ENCODE measurements at places on chromosomes 4 and X.

- DNase-seq, result peak; percentile 87
Observed at GRCh38 chr4:6688879-6689505, 4.7 kb upstream of the S100P start.

GRCh38 chr4:53688186-53688790, 97.0 kb upstream of the LNX1 start:
- DNase-seq, result peak; percentile 15

GRCh38 chr4:48636911-48637310, 143.2 kb downstream of the FRYL start:
- DNase-seq, result no peak

DNA sequence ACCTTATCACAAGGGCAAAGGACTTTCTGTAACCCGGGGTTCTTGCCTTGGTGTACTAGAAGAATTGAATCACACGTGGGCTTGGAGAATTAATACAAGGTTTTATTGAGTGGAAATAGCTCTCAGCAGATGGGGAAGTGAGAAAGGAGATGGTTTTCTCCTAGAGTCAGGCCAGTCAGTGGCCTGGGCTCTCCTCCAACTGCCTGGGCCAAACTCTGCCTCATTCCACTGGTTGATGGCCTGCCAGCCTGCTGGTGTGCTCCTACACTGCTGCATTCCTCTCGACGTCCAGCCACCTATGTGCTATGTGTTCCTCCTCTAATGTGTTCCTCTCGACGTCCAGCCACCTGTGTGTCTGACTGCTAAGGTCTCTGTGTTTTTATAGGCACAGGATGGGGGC, 35.3 kb upstream of the SPIN2A start:
- no peak for DNase-seq

DNA sequence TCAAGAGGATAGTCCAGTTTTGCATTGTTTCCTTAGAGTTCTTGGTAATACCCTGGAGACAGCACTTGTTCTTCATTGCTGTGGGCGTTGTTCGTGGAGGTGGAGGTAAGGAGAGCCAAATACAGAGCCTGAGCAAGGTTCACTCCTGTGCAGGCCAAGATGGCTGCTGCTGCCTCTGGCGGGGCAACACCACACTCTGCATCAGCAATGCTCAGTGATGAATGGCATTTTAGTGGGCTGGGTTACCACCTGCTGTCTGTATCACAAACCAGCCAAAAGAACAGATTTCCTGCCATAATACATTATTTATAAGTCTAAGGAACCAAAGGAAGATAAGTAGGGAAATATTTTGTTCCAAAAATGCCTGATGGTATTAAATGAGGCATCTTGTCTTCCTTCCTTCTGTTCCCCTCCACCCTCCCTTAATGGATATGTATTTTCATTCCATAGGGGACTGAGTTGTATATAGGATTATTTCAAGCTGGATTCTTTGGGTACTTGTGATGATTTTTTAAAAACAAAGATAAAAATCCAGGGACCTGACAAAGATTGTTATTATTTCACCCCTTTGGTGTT, 61.6 kb upstream of the LIMCH1 start:
- DNase-seq, result no peak

DNA sequence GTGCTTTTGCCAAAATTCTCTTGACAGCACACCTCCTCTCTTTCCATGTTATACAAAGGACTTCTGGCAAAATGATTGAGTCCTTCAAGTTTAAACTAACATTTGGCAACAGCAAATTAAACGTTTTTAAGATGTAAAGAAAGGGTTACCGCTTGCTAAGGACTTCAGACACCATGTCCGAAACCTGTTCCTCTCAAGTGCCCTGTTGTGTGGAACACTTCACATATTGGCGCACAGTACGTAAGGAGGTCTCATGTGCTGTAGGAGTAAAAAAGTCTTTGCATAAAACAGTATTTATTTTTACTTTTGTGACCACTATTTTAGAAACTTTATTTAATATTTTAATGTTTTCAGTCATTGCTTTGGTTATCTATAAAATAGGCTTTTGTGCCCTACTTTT, 33.7 kb upstream of the HPRT1 start:
- DNase-seq, result no peak

DNA sequence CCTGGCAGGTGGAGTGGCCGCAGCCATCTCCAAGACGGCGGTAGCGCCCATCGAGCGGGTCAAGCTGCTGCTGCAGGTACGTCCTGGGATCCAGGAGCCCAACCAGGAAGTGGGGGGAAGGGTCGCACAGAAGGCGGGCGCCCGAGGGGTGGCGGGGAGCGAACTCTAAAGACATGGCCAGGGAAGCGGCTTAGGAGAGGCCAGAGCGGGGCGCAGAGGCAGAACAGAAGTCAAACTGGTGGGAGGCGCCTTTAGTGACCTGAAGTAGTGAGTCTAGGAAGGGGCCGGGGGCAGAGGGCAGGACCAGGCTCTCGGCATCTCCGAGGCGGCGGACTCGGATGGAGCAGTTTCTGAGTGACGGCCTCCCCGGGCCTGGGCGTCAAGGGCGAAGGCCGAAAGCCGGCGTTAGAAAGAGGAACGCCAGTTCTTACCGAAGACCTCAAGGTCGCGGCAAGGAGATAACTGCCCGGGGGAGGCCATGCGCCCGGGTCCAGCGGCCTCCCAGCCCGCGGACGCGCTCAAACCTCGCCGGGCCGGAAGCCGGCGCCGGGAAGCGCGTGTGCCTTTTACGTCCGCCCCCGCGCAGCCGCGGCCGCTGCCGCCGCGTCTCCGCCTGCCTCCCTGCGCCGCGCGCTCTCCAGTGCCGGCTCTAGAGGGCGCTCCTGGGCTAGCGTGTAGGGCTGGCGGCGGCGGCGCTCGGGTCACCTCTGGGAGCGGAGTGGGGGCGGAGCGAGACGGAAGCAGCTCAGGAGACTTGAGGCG, 488 bp downstream of the SLC25A5 start:
- DNase-seq, result peak; percentile 83

GRCh38 chr4:139214039-139214534, 37.1 kb upstream of the ELF2 start:
- DNase-seq, result peak; percentile 75

DNA sequence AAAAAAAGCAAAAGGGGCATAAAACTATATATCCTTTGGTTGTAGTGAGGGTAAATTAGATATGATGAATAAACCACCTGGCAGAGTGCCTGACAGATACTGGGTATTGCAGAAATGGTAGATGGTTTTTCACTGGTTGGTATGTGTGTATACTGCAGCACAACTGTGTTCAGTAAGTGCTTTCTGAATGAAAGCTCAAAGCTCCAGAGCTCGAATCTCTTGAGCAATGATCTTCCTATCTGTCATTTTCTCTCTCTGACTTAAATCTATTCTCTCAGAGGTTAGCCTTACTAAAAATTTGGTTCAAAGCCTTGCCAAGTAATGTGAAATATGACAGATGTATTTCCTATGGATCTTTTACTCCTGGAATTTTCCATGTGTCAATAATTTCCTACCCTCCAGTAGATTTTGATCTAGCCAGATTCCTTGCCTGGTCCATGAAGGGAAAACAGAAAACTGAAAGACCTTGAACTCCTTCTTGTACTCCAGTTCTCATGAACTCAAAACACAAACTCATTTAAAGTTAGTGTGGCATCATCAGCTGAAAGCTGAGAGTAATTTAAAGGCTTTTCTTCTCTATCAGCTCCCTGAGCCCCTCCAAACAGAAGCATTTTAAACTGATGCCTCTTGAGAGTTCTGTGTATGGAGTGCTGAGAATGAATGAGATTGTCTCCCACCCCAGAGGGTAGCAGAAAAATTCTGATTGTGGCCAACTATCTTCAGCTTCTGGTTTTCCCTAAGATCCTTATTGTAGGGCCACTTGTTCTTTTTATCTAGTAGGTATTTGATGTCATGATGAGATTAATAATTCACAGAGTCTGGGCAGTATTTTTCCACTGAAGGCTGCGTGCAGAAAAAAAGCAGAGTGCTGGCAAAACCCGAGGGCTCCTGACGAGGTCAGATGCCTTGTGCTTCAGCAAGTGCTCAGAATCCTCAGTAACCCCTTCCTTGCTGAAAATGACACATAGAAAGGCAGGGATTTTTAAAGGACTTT, 363.4 kb upstream of the BOD1L1 start:
- DNase-seq, result no peak

DNA sequence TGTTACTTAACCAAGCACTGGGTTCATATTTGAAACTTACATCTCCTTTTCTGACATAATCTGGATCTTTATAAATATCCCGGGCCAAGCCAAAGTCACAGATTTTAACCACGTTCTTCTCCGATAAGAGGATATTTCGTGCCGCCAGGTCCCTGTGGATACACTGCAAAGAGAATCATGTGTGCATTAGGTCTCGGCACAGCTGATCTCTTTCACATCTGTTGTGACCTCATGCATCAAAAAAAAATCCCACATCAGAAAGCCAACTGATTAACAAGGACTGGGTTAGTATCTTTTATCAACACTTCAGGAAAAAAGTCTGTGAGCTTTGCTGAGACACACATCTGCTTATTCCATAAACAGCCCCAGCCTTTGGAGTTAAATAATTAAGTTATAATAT, 35.5 kb downstream of the KDR start:
- no peak for DNase-seq

GRCh38 chr4:86594559-86595425, 677 bp downstream of the PTPN13 start:
- DNase-seq, result peak; percentile 24

DNA sequence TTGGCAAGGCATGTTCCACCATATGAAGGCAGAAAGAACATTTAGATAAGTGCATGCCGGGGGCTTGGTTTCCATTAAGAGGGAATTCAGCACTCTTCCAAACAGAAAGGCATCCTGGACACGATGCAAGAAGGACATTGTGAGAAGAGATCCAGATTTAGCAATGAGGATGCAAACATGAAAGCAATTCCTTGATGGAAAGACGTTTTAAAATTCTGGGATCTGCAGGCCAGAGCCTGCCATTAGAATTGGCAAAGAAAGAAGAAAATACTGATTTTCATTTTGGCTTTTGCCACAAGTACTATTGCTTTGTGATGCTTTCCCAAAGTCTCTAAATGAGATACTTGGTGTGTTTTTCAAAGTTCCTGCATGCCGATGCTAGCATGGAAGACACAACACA, 367.6 kb downstream of the PPP3CA start:
- DNase-seq, result no peak

- no peak for DNase-seq
Observed at GRCh38 chr4:11698846-11699590, 270.3 kb upstream of the HS3ST1 start.

DNA sequence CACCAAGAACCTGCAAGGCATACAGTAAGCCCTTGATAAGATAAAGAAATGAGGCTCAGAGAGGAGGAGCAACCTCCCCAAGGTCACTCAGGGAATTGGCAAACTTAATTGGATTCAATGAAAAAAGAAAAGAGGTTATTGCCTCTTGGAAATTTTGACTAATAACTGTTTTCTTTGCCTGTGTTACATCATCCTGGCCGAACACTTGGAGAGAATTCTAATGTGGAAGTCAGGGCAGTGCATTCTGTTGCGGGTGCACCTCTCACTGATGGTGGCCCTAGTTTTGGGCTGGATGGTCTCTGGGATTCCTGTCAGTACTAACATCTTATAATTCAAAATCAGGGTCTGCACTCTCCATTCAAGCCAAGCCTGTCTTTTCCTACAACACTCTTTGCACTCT, 186.2 kb upstream of the BCOR start:
- no peak for DNase-seq

GRCh38 chr4:56612282-56612681, 68.8 kb downstream of the HOPX start:
- no peak for DNase-seq

DNA sequence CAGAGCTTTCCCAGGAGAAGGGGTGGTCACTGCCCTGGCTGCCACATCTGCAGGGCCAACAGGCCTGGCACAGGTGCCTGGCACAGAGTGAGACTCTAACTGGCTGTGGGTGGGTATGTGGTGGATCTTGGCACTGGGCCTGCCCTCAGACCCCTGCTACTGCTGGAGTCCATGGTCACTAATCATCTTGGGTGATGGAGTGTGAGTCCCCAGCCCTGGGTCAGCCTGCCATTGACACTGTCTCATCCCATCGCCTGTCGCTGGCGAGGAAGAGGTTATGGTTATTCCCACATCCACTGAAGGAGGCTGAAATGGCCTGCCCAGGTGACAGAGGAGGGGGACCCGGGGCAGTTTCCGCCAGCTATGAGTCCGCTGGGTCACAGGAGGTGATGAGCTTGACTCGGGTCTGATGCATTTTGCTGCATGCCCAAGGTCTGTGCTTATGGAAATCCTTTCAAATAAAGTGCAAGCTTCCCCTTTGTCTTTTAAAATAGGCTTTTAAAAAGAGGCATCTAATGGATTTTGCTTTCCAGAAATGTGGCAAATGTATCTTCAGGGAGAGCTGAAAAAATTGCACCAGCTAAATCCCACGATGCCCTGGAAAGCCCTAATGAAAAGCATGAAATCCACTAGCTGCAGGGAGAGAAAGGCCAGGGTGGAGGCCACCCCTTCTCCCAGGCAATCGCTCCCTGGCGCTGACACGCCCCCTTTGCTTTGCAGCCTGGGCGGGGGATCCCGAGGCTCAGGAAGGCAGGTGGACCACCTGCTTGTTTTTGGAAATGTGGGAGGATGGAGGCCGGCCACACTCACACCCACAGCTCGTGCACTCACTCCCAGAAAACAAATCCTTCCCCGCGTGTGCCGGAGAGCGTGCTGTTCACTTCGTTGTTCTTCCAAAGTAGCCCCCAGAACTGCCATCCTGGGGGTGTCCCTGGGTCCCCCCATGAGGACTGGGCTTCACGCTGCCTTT, 54.9 kb downstream of the ABLIM2 start:
- DNase-seq, result no peak

- DNase-seq, result peak; percentile 36
Observed at GRCh38 chrX:84501798-84502628, at the start of gene HDX. Gene HDX, minus strand, starts transcription at chrX:84502453. Its CDS starts 27,056 bp downstream, at chrX:84475397.

- DNase-seq, result peak; percentile 16
Observed at GRCh38 chr4:133320576-133321170, 171.6 kb downstream of the PCDH10 start.

DNA sequence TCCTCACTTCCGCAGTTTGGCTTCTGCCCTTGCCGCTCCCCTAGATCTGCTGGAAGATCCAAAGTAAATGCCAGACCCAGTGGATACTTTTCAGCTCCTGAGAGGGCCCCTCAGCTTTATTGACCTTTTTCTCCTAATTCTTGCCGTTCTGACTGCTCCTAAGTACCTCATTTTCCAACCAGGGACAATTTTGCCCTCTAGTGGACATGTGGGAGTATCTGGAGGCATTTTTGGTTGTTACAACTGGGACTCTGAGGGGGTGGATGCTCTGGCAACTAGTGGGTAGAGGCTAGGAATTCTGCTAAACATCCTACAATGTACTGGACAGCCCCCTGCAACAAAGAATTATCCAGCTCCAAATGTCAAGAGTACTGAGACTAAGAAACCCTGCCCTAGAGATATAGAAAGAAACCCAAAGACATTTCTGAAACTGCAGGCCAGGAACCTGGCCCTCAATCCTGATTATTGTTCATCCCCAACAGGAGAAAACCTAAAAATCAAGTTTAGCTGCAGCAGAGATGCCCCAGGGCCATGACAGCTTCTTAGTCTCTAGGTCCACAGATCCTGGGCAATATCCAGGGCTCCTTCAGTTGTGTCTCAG, 3.4 kb downstream of the TEX13B start:
- no peak for DNase-seq

DNA sequence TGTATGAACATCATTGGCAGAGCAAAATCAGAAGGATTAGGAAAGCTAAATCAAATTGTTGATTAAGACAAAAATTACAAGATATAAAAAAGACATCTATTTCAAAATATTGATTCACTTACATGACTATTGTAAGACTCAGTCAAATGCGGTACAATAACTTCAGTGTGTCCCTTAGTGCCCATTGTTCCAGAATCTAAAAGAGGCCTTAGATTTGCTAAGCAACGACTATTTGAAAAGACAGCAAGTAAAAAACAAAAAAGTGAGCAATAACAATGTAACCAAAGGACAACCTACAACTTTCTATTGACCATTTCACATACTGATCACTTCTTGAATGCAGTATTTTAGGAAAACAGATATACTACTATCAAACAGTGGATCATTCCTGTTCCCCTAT, 65.6 kb downstream of the UBA6 start:
- DNase-seq, result no peak
